ENCODE measurements at places on chromosomes 3 and 15. TPM values are rescaled to one million over a fixed set of nuclear protein-coding genes. Genes with fewer than 3 reads are reported as not detected.

Gene C2CD4B
- total RNA-seq = not detected

Gene IQCB1
- 14.1 TPM for total RNA-seq

Gene ANKRD34C
- total RNA-seq = not detected

Gene ARPP21
- total RNA-seq = not detected

Gene CLDN18
- not detected for total RNA-seq

Gene ZDHHC19
- not detected for total RNA-seq

Gene CPN2
- not detected for total RNA-seq

Gene BCHE
- 10.0 TPM for total RNA-seq

Gene CHRD
- 0.30 TPM for total RNA-seq

Gene GOLGA8O
- not detected for total RNA-seq

Gene SH3GL3
- not detected for total RNA-seq

Gene RPL39L
- total RNA-seq = 63.9 TPM

Gene WDR5B
- 3.7 TPM for total RNA-seq

Gene KLHL40
- total RNA-seq = not detected

Gene LRRC15
- not detected for total RNA-seq

Gene BCL2A1
- not detected for total RNA-seq

Gene CAND2
- 6.6 TPM for total RNA-seq

Gene DGKG
- 0.50 TPM for total RNA-seq

Gene PRR20G
- not detected for total RNA-seq

Gene SLC6A1
- total RNA-seq = not detected

Gene PDZRN3
- 3.7 TPM for total RNA-seq

Gene GOLGA8G
- total RNA-seq = not detected

Gene DENND6A
- 8.2 TPM for total RNA-seq

Gene CCDC33
- under 0.01 TPM for total RNA-seq

Gene CHRNB4
- not detected for total RNA-seq

Gene SPG21
- 63.9 TPM for total RNA-seq

Gene CSPG4
- total RNA-seq = 72.4 TPM

Gene ZPLD1
- total RNA-seq = not detected

Gene LARP6
- 83.9 TPM for total RNA-seq

Gene SLC12A1
- total RNA-seq = not detected

Gene CLSTN2
- total RNA-seq = 0.15 TPM

Gene LRRK1
- total RNA-seq = 2.8 TPM

Gene RAB7A
- 64.1 TPM for total RNA-seq

Gene PLD1
- total RNA-seq = 4.9 TPM

Gene FGD5
- total RNA-seq = under 0.01 TPM

Gene CHL1
- 0.59 TPM for total RNA-seq

Gene CACNA2D3
- not detected for total RNA-seq

Gene CRYBG3
- 6.4 TPM for total RNA-seq

Gene TAGLN3
- 1.0 TPM for total RNA-seq

Gene ALCAM
- 93.4 TPM for total RNA-seq

Gene GOLGA6L4
- total RNA-seq = 0.59 TPM

Gene AGBL1
- total RNA-seq = not detected

Gene DALRD3
- 59.5 TPM for total RNA-seq

Gene CFAP91
- 0.50 TPM for total RNA-seq

Gene GRAMD1C
- 4.6 TPM for total RNA-seq

Gene GOLGA6D
- total RNA-seq = not detected

Gene SNRPN
- 103 TPM for total RNA-seq

Gene UTS2B
- 0.59 TPM for total RNA-seq

Gene MINAR1
- 1.0 TPM for total RNA-seq

Measured in bronchus fibroblast of lung (primary cell).